ENCODE measurements at places on chromosomes 2 and 18.

GRCh38 chr2:17426743-17427142, 91.5 kb downstream of the RAD51AP2 start:
- no peak for DNase-seq

- no peak for DNase-seq
These were observed 92.9 kb downstream of the MREG start for GRCh38 chr2:215920244-215921100.

DNA sequence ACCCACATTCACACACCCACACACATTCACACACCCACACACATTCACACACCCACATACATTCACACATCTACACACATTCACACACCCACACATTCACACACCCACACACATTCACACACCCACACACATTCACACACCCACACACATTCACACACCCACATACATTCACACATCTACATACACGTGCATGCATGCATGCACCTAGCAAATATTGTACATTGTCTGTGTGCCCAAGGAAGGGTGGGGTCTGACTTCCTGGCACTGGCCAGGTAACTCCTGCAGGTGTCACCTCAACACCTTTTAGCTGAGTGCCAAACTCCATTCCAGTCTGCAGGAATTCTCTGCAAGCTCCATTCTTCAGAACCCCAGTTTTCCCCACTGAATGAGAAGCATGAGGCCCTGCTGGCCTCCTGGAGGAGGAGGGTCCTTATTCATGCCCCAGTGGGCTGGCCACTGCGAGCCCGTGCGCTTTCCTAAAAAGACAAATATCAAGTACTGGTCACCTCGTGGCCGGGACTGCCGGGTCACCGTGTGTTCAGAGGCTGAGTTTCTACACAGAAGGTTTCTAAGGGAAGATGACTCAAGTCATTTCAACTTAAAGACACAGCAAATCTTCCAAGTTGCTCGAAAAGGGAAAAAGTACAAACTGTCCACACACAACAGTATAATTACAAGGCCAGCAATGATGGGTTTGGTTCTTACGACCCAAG, 131.5 kb downstream of the HDAC4 start:
- DNase-seq, result no peak

GRCh38 chr2:233705911-233706506, 6.7 kb upstream of the UGT1A5 start:
- no peak for DNase-seq

Data from stimulated activated CD8-positive, alpha-beta memory T cell treated with anti-CD3 and anti-CD28 coated beads, Interleukin-7, amount 100 ng/mL, for 48 hours (primary cell).